Calu3 (cell line): ENCODE measurements at places on chromosomes 4 and X.

DNA sequence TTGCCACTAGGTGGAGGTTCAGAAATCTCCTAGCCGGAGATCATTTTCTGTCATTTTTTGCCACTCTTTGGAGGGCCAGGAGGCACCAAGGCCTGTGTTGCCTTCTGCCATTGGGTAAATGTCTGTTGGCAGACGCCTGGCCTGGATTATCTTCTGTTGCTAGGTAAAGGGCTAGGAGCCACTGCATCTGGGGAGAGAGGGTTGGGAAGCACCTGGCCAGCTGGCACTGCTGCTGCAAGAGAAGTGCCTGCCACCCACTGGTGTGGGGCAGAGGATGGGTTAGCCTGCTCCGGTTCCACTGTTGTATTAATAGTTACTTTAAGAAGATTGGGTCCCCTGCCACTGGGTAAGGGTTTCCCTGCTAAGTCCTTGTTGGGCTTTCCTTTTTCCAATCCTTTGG, 58.1 kb downstream of the AWAT2 start:
- no peaks in the 10 kb centered on the region for H3K27me3 ChIP-seq
- H3K36me3 ChIP-seq: no peaks in the 10 kb centered on the region
- no peak overlapping the region for H3K4me3 ChIP-seq
- no peaks in the 10 kb centered on the region for H3K4me1 ChIP-seq
- DNase-seq: no peak

GRCh38 chr4:153787061-153787560, 1.8 kb downstream of the SFRP2 start:
- no peak overlapping the region for H3K27ac ChIP-seq
- peaks cover 22% of the 10 kb centered on the region for H3K27me3 ChIP-seq
- DNase-seq: no peak
- H3K4me3 ChIP-seq: no peak overlapping the region
- H3K36me3 ChIP-seq: no peaks in the 10 kb centered on the region

GRCh38 chr4:179624768-179625181, 2182.5 kb upstream of the AGA start:
- H3K4me3 ChIP-seq: no peak overlapping the region
- DNase-seq: peak; percentile 19
- H3K27ac ChIP-seq: no peak overlapping the region
- H3K36me3 ChIP-seq: no peaks in the 10 kb centered on the region
- H3K4me1 ChIP-seq: no peaks in the 10 kb centered on the region

- no peaks in the 10 kb centered on the region for H3K27me3 ChIP-seq
- no peak overlapping the region for H3K4me3 ChIP-seq
- H3K4me1 ChIP-seq: peaks cover 9% of the 10 kb centered on the region
Measured at GRCh38 chr4:139267301-139267700, 12.7 kb downstream of the MGARP start.

GRCh38 chrX:74009041-74009440, 294.9 kb upstream of the ZCCHC13 start:
- H3K36me3 ChIP-seq: peaks cover 4% of the 10 kb centered on the region
- no peak overlapping the region for H3K4me3 ChIP-seq
- H3K4me1 ChIP-seq: no peaks in the 10 kb centered on the region
- H3K27ac ChIP-seq: no peak overlapping the region
- no peaks in the 10 kb centered on the region for H3K27me3 ChIP-seq

DNA sequence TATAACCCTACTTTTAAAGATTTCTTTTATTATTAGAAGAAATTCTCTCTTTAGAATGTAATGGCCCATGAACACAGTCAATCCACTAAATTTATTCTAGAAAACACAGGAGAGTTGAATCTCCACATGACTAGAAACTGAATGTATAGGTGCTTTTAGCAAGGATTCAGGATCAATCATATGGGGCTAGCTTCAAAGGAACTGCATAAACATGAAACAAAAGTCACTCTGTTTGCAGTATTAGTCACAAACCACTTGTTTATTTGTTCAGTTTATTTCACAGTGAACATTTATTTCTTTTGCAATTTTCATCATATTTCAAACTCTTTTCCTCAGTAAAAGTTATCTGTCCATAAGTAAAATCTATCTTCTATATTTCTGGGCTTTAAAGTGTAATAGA, 1604.6 kb downstream of the PCDH18 start:
- no peaks in the 10 kb centered on the region for H3K36me3 ChIP-seq
- no peak overlapping the region for H3K27ac ChIP-seq
- no peak overlapping the region for H3K4me3 ChIP-seq
- H3K27me3 ChIP-seq: no peaks in the 10 kb centered on the region

- no peaks in the 10 kb centered on the region for H3K27me3 ChIP-seq
- no peak overlapping the region for H3K4me3 ChIP-seq
- peaks cover 15% of the 10 kb centered on the region for H3K4me1 ChIP-seq
- DNase-seq: no peak
- no peaks in the 10 kb centered on the region for H3K36me3 ChIP-seq
- no peak overlapping the region for H3K27ac ChIP-seq
Measured at GRCh38 chrX:17465201-17465600, 90.2 kb downstream of the NHS start.
